Left forelimb (tissue), 1 donor: ENCODE measurements at places on chromosomes 12 and 14.

- no peak for DNase-seq
These were observed 31.0 kb upstream of the AMN1 start for GRCh38 chr12:31759632-31760459.

DNA sequence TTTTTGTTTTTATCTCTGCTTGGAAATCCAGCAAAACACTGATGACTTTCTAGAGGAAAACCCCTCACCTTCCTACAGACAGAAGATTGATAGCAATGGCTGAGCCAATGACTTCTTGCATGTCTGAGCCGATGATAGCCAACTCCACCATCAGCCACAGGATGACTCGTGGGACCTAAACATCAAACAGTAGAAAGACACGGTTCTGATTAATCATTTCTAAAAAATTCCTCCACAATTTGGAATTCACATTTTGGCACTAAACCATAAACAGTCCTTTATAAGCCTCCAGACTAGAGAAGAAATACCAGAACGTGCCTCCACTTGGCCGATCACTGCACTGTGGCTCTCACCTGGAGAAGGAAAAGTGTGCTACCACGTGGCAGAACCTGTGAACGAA is 25.9 kb downstream of the SLC11A2 start:
- no peak for DNase-seq

- no peak for DNase-seq
These were observed 29.4 kb downstream of the CCER1 start for GRCh38 chr12:90925562-90925961.

DNA sequence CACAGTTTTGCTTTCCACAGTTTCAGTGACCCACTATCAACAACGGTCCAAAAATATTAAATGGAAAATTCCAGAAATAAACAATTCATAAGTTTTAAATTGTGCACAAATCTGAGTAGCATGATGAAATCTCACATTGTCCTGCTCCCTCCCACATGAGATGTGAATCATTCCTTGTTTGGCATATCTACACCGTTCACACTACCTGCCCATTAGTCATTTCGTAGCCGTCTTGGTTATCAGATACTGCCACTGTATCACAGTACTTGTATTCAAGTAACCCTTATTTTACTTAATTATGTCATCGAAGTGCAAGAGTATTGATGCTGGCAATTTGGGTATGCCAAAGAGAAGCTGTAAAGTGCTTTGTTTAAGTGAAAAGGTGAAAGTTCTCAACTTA is 145.3 kb downstream of the SLC5A8 start:
- no peak for DNase-seq

- DNase-seq: no peak
These were observed 248.6 kb upstream of the SOX5 start for GRCh38 chr12:24198070-24198469.

GRCh38 chr12:82414926-82415325 is 56.6 kb downstream of the METTL25 start:
- DNase-seq: no peak

GRCh38 chr12:4445156-4446101 is at the start of gene FGF6:
TSS of gene FGF6 (minus strand) at chr12:4445815. CDS start at chr12:4445570, 245 bp downstream.
- no peak for DNase-seq

GRCh38 chr12:50088577-50089335 is 3.6 kb downstream of the SMARCD1 start:
- no peak for DNase-seq

GRCh38 chr14:46574978-46575375 is 76.6 kb downstream of the RPL10L start:
- DNase-seq: no peak

DNA sequence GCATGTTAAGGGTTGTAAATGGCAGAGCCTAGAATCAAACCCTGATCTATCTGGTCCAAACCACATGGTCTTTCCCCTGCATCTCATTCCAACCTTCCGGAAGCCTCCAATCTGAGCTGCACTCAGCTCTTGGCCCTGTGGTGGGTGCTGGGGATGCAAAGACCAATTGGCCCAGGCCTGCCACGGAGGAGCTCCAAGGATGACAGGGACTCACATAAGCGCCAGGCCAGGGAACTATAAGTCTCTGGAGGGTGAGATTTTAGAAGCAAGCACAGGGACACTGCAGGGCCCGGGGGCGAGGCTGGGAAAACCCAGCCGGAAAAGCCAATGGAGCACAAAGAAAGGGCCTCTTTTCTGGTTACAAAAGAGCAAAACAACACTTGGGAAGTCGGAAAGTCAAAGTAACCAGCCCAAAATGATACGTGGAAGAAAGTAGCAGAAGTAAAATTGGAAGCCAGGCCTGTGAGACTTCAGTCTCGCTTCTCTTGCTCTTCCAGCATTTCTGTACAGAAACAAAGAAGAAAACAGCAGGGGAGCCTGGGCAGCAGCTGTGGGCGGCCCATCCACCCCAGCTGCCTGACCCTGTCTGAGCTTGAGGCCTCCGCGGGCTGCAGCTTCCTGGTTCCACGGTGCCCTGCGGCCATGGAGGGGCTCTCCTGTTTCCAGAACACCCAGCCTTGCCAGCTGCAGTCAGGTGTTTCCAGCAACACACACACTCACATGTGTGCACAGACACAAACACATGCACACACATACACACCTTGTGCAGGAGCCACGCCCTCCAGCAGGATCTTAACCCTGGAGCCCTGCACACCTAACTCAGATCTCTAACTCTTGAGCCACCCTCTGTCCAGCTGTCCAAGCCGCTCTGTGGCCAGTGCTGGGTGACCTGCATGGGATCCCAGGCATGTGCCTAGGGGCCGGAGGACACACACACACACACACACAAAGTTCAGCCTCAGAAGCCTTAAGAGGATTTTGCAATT is 178.2 kb downstream of the BCL11B start:
- DNase-seq: no peak

- no peak for DNase-seq
These were observed 186.8 kb downstream of the CEP128 start for GRCh38 chr14:80754696-80755095.

DNA sequence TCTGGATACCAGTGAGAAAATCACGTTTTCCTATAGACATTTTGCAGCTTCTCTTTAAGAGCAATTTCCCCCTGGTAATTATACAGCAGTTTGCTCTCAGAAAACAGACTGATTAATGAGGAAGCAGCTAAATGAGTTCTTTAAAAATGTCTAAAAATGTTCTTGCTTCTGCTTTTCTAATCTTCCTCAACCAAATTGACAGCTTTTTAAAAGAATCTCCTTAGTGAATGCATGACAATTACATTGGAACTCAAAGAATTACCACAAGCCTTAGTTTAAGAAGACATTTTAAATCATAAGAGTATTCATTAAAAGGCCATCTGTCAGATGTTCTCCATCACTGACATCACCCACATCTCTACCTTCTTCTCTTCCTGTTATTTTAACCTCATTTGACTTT is 135.8 kb upstream of the PLXNC1 start:
- no peak for DNase-seq

DNA sequence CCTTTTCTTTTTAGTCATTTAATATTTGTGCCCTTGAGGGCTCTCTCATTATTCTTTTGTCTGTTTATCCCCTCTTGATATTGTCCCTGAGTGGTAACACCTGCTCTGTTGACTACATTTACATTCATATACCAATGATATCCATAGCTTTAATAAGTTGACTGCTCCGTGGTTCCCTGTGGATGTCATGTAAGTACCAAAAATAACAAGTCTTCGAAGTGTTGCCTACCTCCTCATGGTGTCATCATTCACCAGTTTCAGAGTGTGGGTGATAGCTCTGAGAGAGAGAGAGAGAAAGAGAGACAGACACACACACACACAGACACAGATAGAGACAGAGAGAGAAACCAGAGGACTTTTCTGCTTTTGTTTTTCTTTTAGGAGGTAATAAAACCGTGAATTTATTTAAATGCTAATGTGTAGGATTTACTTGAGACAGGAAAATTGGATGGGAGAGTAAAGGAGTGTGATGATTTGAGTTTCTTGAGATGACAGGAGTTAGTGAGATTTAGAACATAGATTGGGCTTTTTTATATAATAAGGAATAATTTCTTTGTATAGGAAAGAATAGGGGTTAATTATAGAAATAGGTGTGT is 52.2 kb downstream of the PAPOLA start:
- no peak for DNase-seq

- DNase-seq: no peak
These were observed at the start of gene KCNK13 for GRCh38 chr14:90061685-90062126. TSS of gene KCNK13 (plus strand) at chr14:90061994. CDS start at chr14:90062206, 212 bp downstream.

- DNase-seq: no peak
These were observed 30.9 kb downstream of the TBC1D15 start for GRCh38 chr12:71870416-71870815.

GRCh38 chr12:105171691-105172436 is 64.1 kb downstream of the APPL2 start:
- DNase-seq: no peak

DNA sequence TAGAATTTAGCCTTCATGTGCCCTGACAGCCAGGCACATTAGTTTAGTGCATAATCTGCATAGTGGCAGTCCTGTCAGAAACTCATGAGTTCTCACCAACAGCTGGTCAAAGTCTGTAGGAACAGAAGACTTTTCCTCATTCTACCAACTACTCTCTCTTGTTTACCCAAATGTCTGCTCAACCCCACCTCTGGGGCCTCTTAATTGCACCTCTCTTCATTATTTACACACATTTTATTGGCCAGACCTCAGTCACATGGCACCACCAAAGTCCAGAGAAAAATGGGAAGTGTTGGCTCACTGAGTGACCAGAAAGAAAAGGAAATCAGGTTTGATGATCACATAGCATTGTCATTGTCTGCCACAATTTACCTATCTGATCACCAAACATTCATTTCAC is 114.6 kb upstream of the PLXNC1 start:
- DNase-seq: no peak

DNA sequence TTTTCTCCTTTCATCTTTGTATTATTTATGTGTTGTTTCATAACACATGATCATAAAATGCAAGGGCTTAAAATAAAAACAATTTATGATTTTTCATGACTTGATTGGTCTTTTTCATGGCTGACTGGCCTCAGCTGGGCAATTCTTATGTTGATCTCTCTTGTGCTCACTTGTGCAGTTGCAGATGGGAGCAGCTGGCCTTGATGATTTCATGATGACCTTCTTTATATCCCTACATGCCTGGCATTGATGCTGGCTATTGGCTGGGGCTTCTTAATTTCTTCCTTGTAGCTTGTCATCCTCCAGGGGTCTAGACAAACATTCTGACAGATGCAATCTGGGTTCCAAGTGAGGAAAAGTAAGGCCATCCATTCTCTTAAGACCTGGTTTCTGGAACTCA is 1832.8 kb upstream of the FLRT2 start:
- DNase-seq: no peak

GRCh38 chr12:19671695-19672094 is 232.4 kb downstream of the AEBP2 start:
- no peak for DNase-seq

DNA sequence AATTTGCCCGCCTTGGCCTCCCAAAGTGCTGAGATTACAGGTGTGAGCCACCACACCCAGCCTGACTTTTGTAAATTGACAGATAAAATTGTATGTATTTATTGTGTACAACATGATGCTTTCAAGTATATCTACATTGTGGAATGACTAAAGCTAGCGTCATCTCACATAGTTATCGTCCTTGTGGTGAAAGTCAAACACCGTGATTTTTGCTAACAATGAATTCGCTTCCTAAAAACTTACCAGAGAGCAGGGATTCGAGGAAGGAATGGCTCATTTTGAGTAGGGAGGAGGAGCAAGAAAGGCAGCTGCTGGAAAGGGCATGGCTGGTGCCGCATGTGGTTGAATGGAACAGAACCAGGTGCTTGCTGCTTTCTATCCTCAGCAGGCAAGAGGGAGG is 85.4 kb downstream of the LGMN start:
- no peak for DNase-seq

DNA sequence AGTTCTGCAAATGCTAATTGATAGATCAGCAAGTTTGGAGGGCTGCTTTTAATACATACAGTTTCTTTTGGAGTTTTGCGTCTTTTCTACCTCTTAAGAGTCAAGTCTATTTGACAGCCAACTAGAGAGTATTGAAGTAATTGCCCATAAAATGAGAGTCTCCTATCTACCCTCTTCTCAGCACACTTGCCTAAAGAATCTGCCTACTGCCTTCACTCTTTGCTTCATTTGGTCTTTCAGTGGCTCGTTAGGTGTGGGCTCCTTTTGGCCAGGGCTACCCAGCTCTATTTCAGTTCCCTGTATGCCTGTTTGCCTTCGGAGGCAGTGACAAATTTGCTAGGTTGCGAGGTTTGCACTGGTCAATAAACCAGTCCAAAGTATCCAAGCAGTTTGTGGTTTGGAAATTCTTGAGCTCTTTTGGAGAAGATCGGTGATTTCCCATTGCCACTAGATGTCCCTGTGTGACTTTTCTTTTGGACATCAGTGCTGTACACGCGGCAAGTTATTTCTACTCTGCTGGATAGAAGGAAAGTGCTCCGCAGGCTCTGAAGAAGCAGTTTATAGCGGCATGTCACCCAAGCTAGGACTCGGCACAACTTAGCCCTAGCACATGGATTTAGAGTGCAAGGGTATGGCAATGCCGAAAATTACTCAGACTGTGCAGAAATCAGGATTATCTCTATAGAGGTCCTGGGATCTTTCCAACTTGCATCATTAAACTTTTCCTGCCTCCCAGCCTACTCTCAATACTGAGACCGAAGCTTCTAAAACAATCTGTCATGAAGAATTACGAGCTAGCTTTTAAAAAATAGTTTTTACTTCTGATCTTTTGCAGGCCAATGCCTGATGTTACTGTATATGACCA is 38.6 kb downstream of the MGST1 start:
- no peak for DNase-seq

GRCh38 chr14:88168025-88168424 is 155.0 kb downstream of the KCNK10 start:
- no peak for DNase-seq

GRCh38 chr14:50531595-50532501 is 521 bp downstream of the MAP4K5 start:
- no peak for DNase-seq

DNA sequence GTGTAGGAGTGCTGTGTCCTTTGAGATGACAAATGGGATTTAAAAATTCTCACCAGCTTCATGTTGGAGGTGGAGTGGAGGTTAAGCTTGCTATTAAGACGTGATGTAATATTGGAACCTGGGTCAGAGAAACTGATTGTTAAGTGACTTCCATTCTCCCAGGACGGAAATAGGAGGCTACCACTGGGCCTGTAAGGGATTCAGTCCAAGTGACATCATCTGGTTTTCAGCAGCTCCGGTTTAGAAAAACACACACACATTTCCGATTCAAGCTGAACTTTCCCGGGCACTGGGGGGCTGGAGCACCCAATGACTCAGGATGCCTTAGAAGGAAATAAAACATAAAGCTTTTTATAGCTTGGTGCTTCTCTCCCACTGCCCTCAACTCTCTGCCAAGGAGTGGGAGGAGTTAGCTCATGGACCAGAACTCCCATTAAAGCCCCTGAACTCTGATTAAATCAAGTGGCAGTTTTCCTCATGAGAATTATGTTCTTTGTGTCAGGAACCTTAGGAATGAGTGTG is 12.4 kb downstream of the CALM1 start:
- no peak for DNase-seq

- DNase-seq: no peak
These were observed 135.1 kb downstream of the SLC38A1 start for GRCh38 chr12:46133751-46134150.
